ENCODE measurements at places on chromosomes 1 and 21. TPM values are rescaled to one million over a fixed set of nuclear protein-coding genes. Genes with fewer than 3 reads are reported as not detected.

The CTBS gene
- 15.1 TPM for total RNA-seq

The HSD3B1 gene
- 1.6 TPM for total RNA-seq

The IKBKE gene
- total RNA-seq = 21.4 TPM

The RAB7B gene
- total RNA-seq = 6.0 TPM

The TMOD4 gene
- total RNA-seq = not detected

The BLACAT1 gene
- total RNA-seq = not detected

The TRIM62 gene
- 25.8 TPM for total RNA-seq

The CD160 gene
- total RNA-seq = not detected

The CYP4X1 gene
- total RNA-seq = 3.1 TPM

The KIF14 gene
- total RNA-seq = 0.84 TPM

The SDC3 gene
- total RNA-seq = 15.6 TPM

Measured in lower leg skin (tissue), 4 donors.